Sigmoid colon (tissue), 7 donors: ENCODE measurements at places on chromosomes 12 and 14. TPM values are rescaled to one million over a fixed set of nuclear protein-coding genes. Genes with fewer than 3 reads are reported as not detected.

The TMTC1 gene
- 61.5 TPM for total RNA-seq

The COX8C gene
- not detected for total RNA-seq

DNA sequence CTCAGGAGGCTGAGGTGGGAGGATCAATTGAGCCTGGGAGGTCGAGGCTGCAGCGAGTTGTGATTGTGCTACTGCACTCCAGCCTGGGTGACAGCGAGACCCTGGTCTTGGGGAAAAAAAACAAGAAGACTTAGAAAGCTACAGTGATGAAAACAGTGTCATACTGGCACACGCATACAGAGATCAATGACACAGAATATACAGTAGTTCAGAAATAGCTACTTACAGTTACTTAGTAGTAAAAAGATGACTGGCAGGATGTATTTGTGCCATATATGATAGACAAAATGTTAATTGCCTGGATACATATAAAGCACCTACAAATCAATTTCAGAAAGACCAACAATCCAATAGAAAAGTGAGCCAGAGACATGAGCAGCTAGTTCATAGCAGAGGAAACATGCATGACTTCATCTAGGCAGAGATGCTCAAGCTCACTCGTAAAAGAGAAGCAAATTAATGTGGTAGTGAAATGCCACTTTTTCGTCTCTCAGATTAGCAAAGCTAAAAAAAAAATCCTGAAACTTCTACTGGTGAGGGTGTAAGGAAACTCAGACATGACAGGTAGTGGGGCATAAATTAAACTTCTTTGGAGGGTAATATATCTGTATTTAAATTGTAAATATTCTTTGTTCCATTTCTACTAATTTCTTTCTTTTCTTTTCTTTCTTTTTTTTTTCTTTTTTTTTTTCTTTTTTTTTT lies 2.5 kb upstream of the ALDH2 start:
- H3K27ac ChIP-seq, result no peak overlapping the region
- no peaks in the 10 kb centered on the region for H3K27me3 ChIP-seq
- H3K4me1 ChIP-seq, result peaks cover 27% of the 10 kb centered on the region
- no peaks in the 10 kb centered on the region for H3K36me3 ChIP-seq

DNA sequence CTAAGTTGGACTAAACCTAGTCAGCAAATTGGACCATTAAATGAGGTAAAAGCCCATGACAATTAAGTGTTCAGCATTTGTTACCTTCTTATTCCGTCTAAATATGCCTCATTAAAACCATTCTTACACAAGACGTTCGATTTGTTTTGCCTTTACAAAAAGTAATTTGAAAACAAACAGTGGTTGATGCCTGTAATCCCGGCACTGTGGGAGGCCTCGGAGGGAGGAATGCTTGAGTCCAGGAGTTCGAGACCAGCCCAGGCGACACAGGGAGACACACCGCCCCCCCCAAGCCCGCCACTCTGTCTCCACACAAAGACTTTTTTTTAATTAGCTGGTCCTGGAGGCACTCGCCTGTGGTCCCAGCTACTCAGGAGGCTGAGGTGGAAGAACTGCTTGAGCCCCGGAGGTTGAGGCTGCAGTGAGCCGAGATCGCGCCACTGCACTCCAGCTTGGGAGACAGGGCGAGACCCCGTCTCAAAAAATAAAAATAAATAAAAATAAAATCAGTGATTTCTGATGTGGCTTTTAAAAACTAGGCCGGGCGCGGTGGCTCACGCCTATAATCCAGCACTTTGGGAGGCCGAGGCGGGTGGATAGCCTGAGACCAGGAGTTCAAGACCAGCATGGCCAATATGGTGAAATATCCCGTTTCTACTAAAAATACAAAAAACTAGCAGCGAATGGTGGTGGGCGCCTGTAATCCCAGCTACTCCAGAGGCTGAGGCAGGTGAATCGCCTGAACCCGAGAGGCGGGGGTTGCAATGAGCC lies 856 bp upstream of the EIF4B start:
- H3K4me3 ChIP-seq, result peak overlapping the region; percentile 87
- H3K36me3 ChIP-seq, result no peaks in the 10 kb centered on the region
- H3K27me3 ChIP-seq, result no peaks in the 10 kb centered on the region
- peak; percentile 68 for DNase-seq
- H3K27ac ChIP-seq, result peak overlapping the region; percentile 96

GRCh38 chr12:26431211-26431610 lies 235.8 kb downstream of the SSPN start:
- H3K36me3 ChIP-seq, result peaks cover 12% of the 10 kb centered on the region
- no peak for DNase-seq
- no peaks in the 10 kb centered on the region for H3K4me1 ChIP-seq
- no peak overlapping the region for H3K27ac ChIP-seq
- H3K4me3 ChIP-seq, result no peak overlapping the region

- no peak for DNase-seq
- H3K4me1 ChIP-seq, result no peaks in the 10 kb centered on the region
- H3K27ac ChIP-seq, result no peak overlapping the region
- no peaks in the 10 kb centered on the region for H3K27me3 ChIP-seq
- no peaks in the 10 kb centered on the region for H3K36me3 ChIP-seq
Observed at GRCh38 chr14:94501588-94502516, 7.4 kb downstream of the SERPINA12 start.

DNA sequence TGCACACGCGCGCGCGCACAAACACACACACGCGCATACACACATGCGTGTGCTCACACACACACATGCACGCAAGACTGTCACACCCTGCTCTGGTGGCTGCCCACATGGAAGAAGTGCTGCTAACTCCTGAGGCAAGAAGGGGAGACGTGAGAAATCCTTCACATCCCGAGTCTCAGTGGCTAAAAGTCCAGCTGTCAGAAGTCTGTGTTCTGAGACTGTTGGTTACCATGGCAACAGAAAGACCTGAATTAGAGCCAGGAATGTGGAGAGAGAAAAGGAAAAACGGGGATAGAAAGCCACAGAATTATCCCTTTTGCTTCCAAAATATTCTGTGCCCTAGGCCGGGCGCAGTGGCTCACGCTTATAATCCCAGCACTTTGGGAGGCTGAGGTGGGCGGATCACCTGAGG lies 71.2 kb downstream of the PPFIBP1 start:
- H3K36me3 ChIP-seq, result no peaks in the 10 kb centered on the region
- no peaks in the 10 kb centered on the region for H3K27me3 ChIP-seq
- no peaks in the 10 kb centered on the region for H3K4me1 ChIP-seq
